ENCODE measurements at places on chromosomes 11 and 22.

GRCh38 chr11:128488471-128488870 is 98.9 kb downstream of the ETS1 start:
- DNase-seq, result no peak

DNA sequence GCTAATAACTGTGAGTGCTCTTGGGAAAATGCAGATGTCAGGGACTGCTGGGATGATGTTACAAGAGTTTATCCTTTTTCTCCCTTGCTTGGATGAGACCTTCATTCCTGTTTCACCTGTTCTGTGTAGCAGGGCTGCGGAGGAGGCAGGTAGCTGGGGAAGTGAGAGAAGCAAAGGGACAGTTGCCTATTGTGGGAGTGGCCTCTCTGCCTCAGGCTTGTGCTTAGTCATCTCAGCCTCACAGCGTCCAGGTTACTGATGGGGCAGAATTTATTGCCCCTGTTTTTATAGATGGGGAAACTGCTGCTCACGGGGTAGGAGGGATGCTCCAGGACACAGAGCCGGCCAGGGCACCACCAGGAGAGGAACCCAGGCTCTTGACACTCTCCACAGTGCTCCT is 1.7 kb downstream of the STX3 start:
- no peak for DNase-seq

DNA sequence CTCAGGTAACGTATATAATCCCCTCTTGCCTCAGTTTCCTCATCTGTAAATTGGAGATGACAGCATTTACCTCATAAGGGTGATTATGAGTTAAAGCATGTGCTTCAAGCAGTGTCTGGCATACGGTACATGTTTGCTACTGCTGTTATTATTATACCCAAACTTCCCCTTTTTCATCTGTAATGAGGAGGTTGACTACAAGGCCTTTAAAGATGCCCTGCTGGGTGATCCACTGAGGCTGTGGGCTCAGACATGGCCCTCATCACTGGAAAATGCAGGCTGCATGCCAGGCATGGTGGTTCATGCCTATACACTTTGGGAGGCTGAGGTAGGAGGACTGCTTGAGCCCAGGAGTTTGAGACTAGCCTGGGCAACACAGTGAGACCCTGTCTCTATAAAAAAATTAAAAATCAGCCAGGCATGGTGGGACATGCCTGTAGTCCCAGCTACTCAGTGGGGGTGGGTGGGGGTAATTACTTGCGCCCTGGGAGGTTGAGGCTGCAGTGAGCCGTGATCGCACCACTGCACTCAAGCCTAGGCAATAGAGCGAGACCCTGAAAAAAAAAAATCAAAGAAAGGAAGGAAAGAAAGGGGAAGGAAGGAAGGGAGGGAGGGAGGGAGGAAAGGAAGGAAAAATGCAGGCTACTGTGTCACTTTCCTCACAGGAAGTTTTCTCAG is 4.3 kb downstream of the PIK3IP1 start:
- no peak for DNase-seq

GRCh38 chr11:100726680-100727079 is 39.6 kb downstream of the ARHGAP42 start:
- DNase-seq, result no peak

GRCh38 chr22:35446365-35446764 is 46.4 kb downstream of the MCM5 start:
- no peak for DNase-seq

DNA sequence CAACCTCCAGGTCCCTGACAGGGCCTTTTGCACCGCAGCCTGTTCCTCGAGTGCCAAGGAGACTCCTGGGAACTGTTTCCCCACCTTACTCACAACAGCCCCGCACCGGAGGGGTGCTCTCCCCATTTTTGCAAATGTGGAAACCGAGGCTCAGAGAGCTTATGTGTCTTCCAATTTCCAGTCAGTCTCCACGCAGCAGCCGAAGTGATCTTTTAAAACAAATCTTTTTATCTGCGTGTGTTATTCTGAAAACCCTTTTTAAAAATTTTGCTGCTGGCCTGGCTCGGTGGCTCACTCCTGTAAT is 409 bp upstream of the TMEM134 start:
- no peak for DNase-seq

GRCh38 chr11:44067266-44067665 is 1.2 kb downstream of the ACCS start:
- no peak for DNase-seq

- DNase-seq, result peak; percentile 38
Observed at GRCh38 chr11:120660024-120660565, 148.5 kb downstream of the GRIK4 start.

DNA sequence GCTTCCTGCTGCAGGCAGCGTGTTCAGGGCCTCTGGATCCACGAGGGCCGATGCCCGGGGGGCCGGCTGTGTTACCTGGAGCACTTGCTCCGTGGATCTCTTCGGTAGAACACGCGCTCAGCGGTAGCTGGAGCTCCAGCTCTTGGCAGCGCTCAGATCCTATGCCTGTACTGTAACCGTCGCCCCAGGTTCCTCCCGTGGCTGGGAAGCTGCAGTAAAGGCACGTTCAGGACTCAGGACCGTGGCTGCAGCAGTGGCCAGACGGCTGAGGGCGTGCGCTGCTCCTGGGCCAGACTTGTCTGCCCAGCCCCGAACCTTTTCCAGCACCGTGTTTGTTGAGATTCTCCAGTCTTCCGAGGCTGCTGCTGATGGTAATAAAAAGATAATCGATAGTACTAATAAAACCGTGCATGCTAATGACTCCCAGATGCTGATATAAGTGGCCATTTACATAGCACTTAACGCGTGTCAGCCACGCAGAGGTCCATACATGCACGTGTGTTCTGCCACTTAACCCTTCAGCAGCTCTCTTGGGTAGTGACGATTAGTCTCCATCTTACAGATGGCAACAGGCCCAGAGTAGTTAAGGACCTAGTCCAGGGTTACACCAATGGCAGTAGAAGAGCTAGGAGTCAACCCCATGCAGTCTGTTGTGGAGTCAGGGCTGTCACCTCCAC is 1.4 kb downstream of the MOV10L1 start:
- DNase-seq, result no peak

DNA sequence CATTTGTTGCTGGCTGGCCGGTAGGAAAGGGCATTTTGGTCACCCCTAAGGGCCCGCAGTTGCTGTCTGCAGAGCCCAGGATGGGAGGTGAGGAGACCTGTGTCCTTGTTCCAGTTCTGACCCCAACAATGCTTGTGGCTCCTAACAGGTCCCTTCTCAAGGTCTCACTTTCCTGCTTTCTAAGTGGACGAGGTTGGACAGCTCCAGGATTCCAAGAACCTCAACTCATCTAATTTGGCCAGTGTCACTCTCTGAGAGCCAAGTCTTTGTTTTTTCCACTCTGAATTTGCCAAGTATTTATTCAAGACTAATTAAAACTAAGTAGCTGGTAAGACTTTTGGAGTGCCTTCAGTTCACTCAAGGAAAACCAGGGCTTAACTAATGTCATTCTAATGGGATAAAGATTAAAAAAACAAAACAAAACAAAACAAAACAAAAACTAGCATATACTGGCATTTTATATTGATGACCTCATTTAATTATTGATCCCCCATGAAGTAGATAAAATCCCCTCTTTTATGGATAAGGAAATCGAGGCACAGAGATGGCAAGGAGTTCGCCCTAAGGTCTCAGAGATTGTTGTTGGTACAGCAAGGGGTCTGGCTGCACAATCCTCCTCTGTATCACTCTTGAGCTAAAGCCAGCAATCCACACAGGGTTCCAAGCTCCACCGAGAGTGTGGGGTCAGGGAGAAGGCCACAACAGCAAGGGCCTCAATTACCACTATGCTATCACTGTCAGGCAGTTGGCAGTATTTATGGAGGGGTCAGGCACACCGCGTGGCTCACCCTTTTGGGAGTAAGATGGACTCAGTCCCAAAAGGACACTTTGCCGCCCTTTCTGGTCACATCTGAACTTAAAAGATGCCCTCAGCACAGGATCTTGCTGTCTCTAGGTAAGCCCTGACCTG is 8.1 kb downstream of the SGSM1 start:
- no peak for DNase-seq

DNA sequence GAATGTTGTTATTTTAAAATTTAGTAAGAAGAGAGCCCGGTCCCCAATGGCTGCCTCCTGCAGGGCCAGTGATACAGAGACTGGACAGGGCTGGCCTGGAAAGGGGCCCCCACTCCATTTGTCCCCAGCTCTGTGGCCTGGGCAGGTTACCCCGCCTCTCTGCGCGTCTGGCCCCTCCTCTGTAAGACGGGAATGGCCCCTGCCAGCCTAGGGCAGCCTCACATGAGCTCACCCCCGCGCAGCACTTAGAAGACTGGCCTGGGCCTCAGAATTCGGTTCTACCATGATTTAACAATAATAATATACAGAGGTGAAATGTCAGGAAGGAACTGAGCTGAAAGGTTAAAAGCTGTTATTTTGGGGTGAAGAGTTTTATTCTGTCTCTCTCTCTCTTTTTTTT is 1.3 kb downstream of the APOBEC3G start:
- no peak for DNase-seq

DNA sequence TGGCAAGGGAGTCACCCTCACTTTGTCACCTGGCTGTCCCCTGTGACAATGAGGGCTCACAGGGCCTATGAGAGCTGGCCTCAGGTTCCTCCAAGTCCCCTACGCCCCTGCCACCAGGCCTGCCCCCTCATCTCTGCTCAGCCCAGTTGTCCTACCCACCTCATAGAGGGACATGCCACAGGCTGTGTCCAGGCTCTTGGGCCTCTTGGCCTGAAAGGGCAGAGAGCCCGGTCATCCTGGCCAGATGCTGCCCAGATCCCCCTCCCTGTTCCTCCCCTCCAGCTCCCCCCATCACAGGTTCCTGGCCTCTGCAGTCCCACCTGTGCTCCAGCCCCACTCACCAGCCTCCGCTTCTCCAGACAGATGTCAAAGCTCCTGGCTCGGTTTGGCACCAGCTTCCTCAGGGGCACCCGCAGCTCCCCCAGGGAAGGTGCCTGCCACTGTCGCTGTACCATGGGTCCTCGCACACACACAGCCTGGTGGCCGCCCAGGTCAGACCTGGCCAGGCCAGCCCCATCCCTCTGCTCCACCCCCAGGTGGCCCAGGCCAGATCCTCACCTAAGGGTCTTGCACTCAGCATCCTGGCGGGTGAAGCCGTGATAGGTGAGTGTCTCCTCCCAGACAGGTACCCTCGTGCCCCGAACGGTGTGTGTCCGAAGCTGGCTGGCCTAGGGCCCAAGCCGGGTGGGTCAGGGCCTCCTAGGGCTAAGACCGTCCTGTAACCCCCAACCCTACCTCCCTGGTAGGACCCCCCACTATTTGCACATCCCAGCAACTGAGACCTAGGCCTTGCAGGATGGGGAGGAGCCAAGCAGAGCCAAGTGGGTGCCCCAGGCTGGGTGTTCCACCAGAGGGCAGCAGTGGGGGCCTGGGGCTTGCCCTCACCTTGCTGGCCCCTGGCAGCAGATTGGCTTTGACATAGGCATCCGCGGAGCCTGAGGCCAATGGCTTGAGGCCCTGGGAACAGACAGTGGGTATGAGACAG is 8.3 kb downstream of the NDUFV1 start:
- DNase-seq, result peak; percentile 75

- no peak for DNase-seq
Observed at GRCh38 chr11:27107548-27107947, 66.9 kb downstream of the BBOX1 start.

DNA sequence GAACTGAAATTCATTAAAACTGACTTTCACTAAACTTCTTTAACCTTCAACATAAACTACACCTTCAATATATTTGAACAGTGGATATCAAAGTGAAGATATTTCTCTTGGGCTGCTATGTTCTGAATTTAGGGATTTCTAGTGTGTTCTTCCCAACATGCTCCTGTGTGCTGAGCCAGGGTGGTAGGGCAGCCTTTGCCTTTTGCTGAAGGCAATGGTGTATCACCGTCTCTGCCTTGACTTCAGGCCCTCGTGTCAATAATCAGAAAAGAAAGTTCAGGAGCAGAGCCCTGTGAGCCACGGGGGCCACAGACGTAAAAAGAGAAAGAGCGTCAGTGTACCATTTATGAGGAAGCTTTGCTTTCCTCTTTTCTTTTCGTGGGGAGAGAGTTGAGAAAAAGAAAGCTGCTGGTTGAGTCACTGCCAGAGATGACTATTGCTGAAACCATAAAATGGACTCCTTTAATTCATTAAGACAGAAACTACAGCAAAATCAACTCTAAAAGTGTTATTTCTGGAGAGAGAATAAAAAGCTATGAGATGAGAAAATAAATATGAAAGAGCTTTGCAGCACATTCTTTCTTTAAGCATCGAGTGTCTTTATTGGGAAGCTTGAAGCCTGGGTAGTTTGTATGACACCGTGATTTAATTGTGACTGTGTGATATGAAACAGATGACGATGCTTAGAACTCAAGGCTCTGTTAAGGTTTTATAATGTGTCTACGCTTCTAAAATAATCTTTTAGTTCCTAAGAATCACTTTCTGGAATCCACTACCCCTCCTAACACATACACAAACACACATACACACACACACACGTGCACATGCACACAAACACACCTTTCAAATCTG is 271.8 kb upstream of the MTNR1B start:
- no peak for DNase-seq

- DNase-seq, result no peak
Observed at GRCh38 chr11:117823946-117824420, 561 bp downstream of the FXYD2 start.

DNA sequence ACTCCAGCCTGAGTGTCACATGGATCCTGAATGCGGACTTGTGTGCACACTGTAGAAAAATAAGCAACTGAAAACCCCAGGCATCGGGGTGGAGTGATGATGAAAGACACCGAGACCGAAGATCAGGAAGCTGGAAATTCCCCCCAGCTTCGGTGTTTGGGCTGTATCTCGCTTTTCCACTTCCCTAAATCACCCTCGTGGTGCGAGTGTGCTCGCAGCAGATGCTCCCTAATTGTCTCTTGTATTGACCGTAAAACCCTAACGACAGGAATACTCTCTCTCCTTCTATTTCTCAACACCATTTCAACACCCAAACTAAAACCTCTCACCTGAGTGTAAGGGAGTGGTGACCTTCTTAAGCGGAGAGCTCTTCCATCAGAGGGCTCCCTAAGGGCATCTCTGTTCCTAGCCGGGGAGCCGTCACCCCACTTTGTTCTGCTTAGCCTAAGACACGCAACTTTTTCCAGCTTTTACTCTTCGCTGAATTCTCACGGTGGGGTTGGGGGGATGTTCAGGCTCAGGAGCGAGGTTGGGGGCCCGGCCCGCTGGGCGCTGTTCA is 635 bp upstream of the GRK3 start:
- DNase-seq, result no peak

- DNase-seq, result no peak
Observed at GRCh38 chr11:48028914-48029680, 48.7 kb downstream of the PTPRJ start.

- DNase-seq, result peak; percentile 3
Observed at GRCh38 chr11:12285811-12286222, 91.6 kb upstream of the PARVA start.
